ENCODE measurements at places on chromosomes 5 and 9.
A peak's percentile ranks its signal among the peaks of the same experiment; 100 is the strongest.

- DNase-seq, result no peak
Observed at GRCh38 chr5:168736281-168736831, 157.2 kb upstream of the PANK3 start.

GRCh38 chr5:65695896-65696295 lies 26.0 kb downstream of the SGTB start:
- DNase-seq, result no peak

DNA sequence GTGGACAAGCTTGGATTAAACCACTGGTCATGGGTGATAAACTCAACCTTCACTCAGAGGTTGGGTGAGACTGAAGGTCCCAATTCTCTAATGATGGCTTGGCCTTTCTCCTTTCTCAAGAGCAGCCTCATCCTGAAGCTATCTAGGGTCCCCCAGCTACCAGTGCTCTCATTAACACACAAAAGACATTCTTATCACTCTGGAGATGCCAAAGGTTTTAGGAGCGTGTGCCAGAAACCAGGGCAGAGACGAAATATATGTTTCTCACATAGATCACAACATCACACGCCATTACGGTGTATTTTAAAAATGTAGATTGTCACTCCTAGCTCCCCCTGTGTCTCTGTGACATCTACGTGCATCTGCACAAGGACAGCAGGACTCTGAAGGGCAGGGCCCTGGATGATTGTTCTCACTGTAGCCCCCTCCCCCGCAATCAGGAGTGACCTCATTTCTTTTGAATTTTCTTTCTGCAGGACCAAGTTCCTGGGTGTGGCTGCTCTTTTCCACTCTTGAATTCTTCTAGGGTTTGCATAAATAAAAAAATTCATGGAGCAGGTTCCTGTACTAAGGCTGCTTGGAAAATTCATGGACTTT lies 311.3 kb downstream of the GADD45G start:
- DNase-seq, result no peak

DNA sequence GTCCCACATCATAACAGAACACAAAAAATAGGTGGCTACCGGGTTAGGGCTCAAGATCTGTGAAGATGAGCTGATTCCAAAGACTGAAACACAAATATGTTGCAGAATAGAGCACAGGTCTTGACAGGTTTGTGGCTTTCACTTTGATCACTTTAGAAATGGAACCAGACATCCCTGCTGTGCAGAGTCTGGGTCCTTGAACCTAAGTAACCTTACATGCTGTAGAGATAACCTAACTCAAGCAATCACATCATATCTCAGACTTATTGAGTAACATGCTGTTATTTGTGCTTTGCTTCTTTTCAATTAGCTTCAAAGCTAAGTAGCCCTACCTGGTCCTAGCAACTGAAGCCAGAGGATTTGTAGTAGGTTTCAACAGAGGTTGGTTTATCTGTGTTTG lies 24.3 kb downstream of the FBXW2 start:
- DNase-seq, result no peak

DNA sequence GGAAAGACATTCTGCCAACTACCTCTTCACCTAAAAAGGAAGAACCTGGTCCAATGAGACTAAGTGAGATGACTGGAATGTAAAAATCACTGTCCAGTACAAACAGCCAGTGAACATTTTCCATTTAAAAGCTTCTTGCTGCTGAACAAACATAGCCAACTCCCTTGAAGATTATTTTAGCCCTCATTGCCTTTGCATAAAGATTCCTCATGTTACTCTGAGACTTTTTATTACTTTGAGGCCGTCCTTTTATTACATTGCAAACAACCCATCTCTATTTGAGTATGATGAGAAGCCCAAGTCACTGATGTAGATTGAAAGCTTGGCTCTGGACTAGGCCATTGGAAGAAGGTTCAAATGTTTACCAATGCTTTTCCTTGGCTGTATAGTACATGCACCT lies 649.8 kb downstream of the CETN3 start:
- DNase-seq, result no peak

GRCh38 chr5:42951293-42951840 lies 88.8 kb downstream of the ANXA2R start:
- peak; percentile 51 for DNase-seq

- DNase-seq, result no peak
Observed at GRCh38 chr9:94934816-94935328, 208.4 kb downstream of the AOPEP start.

DNA sequence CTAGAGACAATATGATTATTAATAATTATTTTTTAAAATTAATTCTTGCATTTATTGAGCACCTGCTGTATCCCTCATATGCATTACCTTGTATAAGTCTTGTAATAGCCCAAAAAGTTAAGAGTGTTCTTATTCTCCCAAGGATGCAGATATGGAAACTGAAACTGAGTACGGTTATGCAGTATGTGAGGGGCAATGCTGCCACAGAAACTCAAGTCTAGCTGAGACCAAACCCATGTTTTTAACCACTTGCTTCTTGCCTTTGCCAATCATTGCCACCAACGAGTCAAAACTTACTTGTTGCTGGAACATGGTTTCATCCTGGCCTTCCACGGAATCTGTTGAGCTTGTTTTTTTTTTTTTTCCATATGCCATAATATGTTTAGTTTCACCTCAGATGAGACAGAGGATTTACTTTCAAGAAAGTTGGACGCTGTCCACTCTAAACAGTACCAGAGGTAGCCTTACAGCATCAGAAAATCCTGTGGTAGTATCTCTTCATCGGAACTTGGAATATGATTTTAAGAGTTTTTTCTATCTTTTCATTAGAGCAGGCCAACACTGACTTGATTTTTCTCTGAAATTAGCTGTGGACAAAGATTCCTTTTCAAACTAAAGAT lies 27.9 kb downstream of the DOCK8 start:
- DNase-seq, result no peak

- DNase-seq, result no peak
Observed at GRCh38 chr9:88988796-88989641, 2.2 kb upstream of the S1PR3 start.

DNA sequence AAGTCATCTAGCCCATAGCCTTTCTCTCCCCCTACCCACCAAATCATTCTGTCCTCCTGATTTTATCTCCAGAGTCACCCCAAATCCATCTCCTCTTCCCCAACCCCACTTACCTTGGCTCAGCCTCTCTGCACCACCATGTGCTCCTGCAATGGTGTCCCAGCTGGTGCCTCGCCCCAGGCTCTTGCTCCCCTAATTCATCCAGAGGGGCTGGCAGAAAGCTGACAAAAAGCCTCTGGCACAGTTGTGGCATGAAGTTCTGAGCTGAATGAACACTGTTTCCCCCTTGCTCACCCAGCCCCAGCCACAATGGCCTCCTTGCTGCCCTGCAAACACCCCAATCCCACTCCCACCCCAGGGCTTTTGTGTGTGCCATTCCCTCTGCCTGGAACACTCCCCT lies 10.2 kb downstream of the RETREG1 start:
- no peak for DNase-seq

DNA sequence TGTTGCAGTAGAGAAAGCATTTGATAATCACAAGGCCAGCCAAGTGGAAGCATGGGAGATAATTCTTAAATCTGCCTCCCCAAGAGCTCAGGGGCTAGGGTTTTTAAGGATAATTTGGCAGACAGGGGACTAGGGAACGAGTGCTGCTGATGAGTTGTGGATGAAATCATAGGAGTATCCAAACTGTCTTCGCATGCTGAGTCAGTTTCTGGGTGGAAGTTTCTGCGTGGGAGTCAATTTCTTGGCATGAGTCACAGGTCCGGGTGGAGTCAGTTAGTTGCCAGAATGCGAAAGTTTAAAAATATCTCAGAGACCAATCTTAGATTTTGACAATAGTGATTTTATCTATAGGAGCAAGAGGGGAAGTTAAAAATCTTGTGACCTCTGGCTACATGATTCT lies 112.6 kb downstream of the TMC1 start:
- no peak for DNase-seq

- DNase-seq, result no peak
Observed at GRCh38 chr9:135561391-135562234, at the start of gene PAEP. Gene PAEP, plus strand, starts transcription at chr9:135561756.
